ENCODE measurements at places on chromosomes 4 and X.

DNA sequence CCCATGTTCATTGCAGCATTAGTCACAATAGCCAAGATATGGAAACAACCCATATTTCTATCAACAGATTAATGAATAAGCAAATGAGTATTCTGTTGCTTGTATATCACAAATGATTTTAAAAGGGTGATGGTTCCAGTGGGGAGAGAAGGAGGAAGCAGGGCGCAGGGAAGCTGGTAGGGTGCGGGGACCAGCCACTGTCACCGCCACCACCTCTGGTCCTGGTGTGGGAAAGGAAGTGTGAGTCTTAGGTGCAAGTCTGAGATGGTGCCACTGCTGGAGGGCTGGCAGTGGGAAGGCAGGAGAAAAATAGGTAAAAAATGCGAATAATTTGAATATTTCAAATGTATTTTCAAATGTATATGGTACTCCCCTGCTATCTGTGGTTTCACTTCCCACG is 286.8 kb upstream of the DDX53 start:
- no peak for DNase-seq

DNA sequence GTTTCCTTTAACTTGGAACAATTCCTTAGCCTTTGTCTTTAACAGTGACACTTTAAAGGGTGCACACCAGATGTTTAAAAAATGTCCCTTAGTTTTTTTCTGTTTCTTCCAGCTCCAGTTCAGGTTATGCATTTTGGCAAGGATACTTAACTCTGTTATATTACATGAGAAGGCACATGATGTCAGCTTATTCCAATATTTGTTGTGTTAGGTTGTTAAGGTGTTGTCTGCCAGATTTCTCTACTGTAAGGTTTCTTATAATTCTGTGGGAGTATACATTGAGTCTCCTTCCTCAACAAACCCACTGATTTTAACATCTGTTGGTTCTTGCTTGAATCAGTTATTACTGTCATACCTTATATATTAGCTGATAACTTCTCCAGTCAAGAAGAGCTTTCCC is 33.3 kb downstream of the REST start:
- no peak for DNase-seq

DNA sequence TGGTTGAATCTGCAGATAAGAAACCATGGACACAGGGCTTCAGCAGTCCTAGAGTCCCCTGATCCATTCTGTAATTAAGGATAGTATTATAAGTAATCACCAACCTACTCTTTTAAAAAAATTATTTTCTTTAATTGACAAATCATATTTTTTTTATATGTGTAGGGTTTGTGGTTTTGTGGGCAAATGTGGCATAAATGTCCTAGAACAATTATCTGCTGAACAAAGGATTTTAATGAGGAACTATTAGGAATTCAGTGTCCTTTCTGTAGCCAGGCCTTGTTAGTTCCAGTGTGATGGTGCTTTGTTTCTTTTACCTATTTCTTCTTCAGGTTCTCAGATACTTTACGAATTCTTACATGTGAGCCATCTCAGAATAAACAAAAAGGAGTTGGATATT is 32.4 kb downstream of the PRIMPOL start:
- no peak for DNase-seq

DNA sequence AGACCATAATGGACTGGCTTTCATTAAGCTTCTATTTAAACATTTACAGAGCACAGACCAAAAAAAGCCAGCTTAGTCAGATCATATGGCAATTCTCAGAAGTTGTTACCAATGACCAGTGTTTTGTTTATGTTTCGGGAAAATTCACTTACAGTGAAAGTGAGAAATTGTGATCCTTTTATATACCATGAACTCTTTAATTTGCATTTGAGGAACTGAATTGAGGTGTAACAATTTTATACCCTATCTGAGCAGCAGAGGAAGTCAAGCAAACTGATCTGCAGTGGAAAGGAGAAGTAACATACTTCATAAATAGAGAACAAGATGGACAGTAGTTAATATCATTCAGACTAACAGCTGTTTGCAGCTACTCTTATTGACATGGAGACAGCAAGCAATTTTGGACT is 97.1 kb downstream of the TMA16 start:
- no peak for DNase-seq

- no peak for DNase-seq
These were observed 26.6 kb upstream of the PPP1R2C start for GRCh38 chrX:42804524-42804923.

DNA sequence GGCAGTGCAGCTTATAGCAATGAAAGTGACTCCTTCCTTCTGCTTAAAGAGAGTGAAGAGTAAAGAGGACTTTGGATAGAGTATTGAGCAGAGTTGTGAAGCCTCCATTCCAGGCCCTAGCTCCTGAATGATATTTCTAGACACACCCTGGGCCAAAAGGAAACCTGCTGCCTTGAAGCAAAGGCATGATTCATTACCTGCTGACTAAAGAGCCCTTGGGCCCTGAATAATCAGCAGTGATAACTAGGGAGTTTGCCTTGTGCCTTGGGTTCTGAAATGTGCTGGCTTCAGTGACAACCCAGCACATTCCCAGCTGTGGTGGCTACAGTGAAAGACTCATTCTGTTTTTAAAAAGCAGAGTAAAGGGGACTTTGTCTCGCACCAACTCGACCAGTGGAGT is 49.2 kb downstream of the STPG2 start:
- no peak for DNase-seq

DNA sequence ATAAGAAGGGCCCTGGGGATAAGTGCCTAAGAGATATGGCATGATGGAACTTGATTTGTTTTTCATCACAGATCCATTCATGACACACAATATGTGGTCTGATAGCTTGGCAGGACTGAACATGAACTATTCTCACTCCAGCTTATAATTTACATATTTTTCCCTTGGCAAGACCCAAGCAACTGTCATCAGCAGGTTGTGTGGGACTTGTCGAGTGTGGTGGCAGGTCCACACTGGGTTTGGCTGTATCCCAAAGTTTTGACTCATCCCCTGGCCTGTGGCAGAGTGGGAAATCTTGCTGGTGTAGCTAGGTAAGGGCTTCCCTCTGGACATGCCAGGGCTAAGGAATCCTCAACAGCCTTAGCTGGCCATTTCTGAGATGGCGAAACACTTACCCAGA is 81.0 kb upstream of the STIM2 start:
- no peak for DNase-seq

- no peak for DNase-seq
These were observed 10.7 kb downstream of the PPARGC1A start for GRCh38 chr4:23878912-23879732.

GRCh38 chr4:151094290-151094751 is 5.1 kb upstream of the RPS3A start:
- no peak for DNase-seq
